ENCODE measurements at places on chromosomes 2 and 18.

- DNase-seq = no peak
Observed at GRCh38 chr2:69097891-69098655, 85.1 kb downstream of the ANTXR1 start.

DNA sequence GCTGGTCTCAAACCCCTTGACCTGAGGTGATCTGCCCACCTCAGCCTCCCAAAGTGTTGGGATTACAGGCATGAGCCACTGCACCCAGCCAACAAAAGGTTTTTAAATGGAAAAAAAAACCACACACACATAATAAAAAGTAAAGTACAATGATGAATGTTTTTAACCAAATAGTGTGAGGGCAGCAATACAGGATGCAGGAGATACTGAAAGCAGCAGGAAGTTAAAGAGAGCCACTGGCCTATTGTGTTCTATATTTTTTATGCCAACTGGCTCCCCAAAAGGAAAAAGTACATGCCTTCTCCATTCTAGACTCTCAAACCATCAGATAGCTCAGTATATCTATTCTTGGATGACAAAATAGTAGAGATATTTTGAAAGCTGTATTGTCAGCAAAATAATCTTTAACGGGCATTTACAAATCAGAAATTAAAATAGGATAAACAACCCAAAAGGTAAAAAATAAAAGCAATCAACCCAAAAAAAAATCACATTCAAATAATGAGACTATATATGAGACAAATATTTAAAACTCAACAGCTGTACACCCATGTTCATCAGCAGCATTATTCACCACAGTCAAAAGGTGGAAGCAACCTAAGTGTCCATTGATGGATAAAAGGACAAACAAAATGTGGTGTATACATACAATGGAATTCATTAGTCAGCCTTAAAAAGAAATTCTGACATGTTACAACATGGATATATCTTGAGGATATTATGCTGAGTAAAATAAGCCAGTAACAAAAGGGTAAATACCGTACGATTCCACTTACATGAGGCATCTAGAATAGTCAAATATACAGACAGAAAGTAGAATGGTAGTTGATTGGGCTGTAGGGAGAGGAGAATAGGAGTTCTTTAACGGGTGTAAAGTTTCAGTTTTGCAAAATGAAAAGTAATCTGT, 26.2 kb downstream of the GPATCH11 start:
- no peak for DNase-seq

DNA sequence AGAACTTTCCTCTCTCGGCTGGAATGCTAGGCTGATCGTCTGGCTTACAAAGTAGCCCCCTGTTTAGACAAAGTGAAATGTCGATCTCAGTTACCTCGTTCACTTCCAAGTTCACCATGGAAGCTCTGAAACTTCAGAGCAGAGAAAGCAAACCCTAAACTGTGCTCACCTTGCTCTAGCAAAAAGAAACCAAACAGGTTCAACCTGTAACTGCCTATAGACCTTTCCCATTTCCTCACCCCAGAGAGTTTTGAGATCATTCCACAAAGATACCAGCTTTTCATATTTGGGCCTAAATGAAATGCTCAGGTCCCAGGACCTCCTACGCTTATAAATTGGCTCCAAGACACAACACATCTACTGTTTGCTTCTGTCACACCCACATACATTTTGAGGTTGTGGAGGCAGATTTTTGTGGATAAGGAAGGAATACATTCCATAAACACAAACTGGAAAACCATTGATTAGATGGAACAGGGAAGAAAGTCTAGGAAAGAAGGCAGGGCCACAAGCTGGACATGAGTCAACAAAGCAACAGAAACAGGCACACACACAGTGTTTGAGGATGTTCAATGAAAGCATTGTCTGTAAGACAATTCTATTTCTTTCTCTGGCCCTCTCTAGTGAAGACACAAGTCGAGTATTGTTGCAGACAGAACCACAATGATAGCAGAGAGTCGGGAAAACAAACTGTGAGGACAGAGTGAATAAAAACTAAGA, 52.8 kb upstream of the TGIF1 start:
- peak; percentile 22 for DNase-seq

DNA sequence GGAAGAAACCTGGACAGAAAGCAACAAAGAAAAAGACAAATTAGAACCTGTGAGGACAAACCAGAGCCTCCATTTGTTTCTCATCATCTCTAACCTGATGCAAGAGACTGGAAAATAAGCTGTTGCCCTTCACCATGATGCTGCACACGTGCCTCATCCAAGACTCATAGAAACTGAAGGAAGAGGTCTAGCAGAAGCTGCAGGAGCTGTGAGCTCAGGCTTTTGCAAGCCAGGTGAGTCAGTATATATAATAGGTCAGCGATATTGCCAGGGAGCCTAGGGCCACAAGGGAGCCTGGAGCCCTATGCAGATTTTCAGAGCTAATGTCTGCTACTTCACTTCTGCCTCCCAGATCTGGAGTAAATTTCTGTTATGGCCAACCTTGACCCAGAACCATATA, 163.1 kb downstream of the LNPK start:
- no peak for DNase-seq

DNA sequence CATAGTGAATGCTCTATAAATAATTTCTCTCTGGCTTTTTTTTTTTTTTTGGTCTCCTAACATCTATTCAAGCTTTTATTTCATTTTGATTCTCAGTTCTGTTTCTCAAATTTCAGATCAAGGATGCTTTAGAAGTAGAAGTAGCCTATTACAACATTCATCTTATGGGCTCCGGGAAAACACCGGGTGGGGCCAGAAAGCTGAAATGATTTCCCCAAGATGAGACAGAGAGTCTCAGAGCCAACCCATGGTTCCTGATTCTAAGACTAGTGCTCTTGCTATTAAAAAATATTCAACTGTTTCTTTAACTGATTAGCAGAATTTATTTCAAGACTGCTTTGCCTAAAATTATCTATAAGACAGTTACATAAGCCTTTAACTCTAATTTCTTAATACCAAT, 147.2 kb upstream of the CCDC68 start:
- DNase-seq = no peak

GRCh38 chr18:61582202-61582710, 249.0 kb downstream of the CDH20 start:
- DNase-seq = no peak

DNA sequence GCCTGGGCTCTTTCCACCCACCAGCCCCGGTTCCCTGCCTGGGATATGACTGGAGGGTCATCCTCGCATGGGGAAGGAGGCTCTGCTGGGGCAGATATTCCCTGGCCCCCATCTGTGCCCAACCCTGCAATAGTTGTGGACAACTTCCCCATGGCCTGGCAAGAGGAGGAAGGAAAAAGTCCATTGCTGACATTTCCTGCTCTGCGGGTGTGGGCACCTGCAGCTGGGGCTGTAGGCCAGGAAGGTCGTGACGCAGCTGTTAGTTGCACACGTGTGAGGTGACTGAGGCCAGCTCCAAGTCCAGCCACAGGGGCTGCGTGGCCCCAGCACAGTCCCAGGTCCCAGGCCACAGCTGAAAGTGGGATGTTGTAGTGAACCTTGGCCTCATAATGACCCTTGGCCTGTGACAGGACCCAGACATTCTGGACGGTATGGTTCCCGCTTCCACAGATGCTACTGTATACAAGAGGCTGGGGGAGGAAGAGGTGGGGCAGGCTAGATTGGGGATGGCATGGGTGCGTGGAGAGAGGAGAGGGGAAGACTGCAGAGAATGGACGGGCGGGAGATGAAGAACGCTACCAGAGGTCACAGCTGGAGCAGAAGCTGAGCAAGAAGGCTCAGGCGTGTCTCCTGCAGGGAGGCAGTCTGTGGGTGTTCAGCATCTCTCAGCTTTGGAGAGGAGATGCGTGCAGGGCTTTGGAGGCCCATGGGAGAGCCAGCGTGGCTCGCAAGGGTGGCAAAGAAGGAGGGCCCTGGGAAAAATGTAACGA, 22.1 kb downstream of the OTOF start:
- DNase-seq = no peak

GRCh38 chr2:241978670-241979069, 109.1 kb downstream of the RTP5 start:
- DNase-seq = no peak

GRCh38 chr2:62186156-62186905, 9.6 kb upstream of the B3GNT2 start:
- DNase-seq = no peak

DNA sequence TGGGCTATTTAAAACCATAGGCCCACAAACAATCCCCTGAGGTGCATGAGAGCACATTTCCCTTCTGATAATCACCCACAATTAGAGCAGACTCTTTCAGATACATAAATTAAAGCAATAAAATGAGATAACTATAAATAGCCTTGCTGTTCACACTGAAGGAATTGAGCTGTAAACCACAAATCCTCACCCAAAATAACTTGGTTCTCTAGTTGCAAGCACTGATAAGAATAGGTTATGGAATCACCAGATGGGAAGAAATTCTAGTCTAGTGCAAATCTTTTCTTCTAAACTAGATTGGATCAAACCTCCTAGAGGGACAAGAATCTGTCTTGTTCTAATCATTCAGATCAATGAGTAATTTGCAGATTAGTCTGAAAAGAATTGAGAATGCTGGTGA, 64.6 kb downstream of the NAB1 start:
- DNase-seq = no peak

- DNase-seq = no peak
Observed at GRCh38 chr2:43329637-43330036, 103.2 kb upstream of the ZFP36L2 start.

- DNase-seq = no peak
Observed at GRCh38 chr2:42095923-42096408, 48.1 kb downstream of the PKDCC start.

DNA sequence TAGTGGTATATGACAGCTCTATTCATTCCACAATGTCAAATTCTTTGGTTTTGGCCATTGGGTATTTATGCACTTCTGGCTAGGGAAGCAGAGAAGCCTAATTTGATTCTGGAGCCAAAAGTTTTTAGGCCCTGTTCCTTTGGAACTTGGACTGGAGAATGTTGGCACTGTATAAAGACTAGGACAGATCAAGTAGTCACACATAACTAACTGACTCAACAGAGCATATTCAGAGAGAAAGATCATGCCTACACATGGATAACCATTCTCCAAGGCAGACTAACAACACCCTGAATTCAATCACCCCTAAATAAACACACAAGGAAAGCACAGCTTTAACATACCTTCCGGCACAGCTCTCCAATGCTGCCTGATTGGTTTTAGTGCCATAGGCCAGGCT, 62.9 kb downstream of the ARHGAP15 start:
- DNase-seq = no peak

DNA sequence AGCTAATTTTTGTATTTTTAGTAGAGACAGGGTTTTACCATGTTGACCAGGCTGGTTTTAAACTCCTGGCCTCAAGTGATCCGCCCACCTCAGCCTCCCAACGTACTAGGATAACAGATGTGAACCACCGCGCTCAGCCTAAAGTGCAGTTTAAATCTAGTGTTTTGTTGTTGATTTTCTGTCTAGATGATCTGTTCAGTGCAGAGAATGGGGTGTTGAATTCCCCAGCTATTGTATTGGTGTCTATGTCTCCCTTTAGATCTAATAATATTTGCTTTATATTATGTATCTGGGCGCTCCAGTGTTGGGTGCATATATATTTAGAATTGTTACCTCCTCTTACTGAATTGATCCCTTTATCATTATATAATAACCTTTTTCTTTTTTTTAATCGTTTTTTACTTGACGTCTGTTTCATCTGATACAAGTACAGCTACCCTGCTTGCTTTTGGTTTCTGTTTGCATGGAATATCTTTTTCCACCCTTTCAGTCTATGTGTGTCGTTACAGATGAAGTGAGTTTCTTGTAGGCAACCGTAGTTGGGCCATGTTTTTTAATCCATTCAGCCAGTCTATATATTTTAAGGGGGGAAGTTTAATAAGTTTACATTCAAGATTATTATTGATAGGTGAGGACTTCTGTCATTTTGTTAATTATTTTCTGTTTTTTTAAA, 34.3 kb downstream of the GALM start:
- no peak for DNase-seq

- DNase-seq = peak; percentile 38
Observed at GRCh38 chr2:29923110-29923721, 1.8 kb upstream of the ALK start.

DNA sequence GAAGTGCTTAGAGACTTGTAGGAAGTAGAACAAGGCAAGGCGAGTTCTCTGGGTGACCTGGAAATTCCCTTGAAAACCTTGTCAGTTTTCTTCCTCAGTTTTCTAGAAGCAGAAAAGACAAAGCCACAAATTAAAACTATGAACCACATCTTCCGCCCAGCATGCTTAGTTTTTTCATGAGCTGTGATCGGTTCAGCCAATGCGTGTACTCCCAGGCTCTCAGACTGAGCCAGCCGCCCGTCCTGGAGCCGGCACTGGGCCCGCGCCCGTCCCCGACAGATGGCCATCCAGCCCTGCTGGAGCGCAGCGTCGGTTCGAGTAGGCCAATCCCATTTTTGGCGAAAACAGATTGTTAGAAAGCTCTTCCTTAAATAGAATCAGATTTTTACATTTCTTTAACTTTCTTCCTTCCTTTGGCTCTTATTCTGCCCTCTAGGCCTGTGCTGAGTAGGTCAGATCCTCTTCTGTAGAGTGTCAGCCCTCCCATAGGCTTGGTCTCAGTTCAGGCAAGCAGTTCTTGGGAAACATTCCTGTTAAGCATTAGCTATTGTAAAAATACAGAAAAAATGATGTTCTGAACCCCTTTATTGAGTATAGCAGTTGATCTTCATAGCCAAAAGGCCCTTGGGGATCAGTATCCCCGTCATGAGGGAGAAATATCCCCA, 112.5 kb downstream of the NCK2 start:
- DNase-seq = no peak

- DNase-seq = no peak
Observed at GRCh38 chr2:73457982-73458381, 72.3 kb downstream of the ALMS1 start.

DNA sequence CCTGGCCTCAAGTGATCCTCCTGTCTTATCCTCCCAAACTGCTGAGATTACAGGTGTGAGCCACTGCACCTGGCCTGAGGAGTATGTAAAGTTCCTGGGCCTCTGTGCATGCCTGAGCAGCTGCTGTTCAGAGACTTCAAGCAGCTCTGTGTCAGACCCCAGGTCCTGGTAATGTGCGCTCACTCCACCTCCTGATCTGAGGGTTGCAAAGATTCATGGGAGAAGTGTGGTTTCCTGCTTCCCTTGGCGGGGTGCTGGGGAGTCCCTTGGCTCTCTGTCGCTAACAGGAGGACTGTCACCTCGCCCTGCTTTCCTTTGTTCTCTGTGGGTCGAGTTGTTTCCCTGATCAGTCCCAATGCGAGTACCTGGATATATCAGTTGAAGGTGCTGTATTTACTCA, 8.6 kb upstream of the IL36A start:
- DNase-seq = no peak

Data from right renal pelvis (tissue), 4 donors.